ENCODE measurements at places on chromosomes 5 and 9.

DNA sequence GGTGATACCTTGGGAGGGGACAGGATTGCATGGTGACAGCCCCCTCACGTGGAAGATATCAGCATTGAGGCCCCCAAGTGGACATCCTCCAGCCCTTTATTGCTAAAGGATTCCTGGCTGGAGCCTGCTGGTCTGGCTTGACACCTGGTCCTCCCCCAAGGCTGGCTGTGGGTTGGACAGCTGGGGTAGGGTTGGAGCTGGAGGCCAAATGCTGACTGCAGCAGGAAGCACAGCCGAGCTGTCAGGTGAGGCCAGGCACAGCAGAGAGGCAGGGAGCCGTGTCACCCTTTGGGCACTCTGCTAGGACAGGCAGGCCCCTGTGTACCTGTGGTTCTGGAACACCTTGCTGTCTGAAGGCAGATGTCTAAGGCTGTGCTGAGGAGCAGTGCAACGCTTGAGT, 2.2 kb downstream of the CACFD1 start:
- no peak for DNase-seq

DNA sequence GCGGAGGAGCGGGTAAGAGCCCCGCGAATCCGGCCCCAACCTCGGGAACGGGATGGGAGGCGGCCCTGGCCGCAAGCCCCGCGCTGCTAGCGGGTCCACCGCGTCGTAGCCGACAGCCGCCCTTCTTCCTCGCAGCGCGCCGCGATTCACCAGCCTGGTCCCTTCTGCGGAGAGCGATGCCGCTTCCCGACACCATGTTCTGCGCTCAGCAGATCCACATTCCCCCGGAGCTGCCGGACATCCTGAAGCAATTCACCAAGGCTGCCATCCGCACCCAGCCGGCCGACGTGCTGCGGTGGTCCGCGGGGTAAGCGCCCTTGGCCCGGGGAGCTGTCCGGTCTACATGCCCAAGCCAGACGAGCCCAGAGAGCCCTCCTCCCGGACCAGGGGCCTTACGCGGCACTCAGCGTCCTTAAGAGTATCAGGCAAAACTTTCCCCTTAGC, 335 bp downstream of the ROPN1L start:
- no peak for DNase-seq

DNA sequence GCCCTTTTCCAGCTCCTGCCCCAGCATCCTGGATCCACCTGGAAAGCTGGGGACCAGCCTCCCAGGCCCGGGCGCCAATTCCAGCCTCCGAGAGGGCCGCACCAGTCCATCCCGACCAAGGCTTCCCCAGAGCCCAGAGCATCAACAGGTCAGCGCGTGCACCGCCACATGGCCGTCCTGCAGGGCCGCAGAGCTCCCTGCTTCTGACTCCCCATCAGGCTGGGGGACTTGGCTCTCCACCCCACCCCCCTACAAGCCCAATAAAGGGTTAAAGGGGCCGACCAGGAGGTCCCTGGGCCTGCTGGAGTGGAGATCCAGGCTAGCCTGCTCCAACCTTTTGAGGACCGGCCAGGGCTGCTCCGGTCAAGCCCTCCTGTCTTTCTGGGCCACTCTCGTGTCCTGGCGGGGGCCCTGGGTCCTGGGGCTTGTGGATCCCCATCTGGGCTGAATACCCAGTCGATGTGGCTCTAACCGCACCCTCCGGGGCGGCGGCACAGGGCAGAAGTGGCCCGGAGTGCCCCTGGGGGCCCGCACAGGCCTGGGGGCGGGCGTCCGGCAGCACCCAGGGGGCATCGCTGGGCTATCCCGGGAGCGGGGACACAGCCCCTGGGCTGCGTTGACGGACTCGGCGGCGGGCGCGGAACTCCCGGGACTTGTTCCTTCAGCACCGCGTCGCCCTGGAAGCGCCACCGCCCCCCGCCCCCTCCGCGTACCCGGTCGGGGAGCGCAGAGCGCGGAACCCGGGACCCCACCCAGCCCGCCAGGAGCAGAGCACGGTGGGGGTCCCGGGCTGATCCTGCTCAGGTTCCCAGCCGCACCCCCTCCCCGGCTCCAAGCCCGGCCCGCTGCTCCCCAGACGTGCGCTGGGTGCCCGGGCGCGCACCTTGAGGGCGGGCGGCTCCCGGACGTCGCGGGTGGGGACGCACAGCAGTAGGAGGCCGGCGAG, 590 bp downstream of the ENTPD2 start:
- no peak for DNase-seq

DNA sequence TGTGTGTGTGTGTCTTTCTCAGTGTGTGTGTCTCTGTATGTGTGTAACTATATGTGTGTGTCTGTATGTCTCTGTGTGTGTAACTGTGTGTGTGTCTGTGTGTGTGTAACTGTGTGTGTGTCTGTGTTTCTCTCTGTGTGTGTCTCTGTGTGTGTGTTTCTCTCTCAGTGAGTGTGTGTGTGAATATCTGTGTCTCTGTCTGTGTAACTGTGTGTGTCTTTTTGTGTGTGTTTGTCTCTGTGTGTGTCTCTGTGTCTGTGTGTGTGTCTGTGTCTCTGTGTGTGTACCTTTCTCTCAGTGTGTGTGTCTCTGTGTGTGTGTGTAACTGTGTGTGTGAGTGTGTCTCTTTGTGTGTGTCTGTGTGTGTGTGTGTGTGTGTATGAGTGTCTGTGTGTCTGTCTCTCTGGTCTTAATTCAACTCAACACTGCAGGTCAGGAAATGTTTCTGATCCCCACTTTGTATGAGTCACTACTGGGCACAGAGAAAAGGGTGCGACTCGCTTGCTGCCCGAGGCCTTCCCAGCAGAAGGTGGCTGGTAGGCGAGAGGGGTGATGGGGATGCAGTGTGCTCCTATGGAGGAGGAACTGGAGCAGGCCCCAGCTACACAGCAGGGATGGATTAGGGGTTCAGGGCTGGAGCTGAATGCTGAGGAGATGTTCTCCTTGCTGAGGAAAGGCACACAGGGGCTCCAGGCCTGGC, 52.1 kb downstream of the NSG2 start:
- peak; percentile 22 for DNase-seq

DNA sequence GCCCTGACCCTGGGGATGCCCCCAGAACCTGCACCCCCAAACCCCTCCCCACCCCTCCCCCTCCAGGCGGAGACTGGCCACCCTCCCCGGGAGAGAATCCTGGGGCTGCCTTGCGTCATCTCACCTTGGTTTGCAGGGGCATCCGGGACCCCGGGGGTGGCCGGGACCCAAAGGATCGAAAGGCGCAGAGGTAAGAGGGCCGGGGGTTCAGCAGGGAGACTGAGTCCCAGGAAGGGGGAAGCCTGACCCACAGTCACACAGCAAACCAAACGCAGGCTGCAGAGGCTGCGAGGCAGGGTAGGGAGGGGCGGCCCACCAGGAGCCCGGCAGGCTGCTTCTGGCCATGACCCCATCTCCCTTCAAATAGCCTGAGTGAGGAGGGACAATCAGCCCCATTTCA, 33.8 kb upstream of the ORM1 start:
- DNase-seq: no peak

DNA sequence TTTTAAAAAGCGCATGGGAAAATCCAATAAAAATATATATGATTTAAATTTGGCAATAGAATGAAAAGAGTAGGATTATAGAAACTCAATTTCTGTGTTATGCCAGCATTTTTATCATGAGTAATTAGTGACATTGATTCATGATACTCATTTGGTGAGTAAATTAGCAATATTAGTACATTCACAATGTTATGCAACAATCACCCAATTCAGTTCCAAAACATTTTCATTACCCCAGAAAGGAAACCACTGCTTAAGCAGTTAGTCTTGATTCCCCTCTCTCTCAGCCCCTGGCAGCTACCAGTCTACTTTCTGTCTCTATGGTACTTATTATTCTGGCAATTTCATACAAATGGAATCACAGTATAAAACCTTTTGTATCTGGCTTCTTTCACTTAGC, 27.0 kb downstream of the OSMR start:
- no peak for DNase-seq

DNA sequence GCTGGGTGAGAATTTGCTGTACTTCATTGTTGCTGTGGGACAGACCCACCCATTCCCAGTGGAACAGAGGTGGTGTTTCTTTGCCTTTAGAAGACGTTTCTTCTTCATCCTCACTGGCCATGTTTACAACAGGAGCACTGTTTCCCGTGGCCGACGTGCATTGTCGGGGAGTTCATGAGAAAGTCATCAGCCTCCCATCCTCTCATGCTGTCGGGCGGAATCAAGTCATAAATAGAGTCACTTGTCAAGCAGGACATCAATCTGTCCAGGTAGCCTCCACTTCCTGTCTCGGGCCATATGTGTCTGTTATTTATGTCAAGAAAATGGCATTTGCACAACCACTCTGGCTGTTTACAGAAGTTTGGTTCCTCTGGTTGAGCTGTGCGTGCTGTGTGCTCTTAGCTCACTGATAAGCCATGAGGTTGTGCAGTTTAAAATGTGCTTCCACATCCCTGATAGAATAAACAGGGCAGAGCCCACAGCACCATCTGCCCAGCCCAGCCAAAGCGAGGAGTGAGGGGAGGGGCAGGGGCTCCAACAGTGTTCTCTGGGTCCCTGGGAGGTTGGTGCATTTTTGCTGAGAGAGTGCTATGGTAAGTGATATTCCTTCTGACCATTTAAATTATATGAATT, 401.9 kb upstream of the IRX2 start:
- DNase-seq: no peak
